ENCODE measurements at places on chromosomes 3 and 15.

- DNase-seq, result no peak
Observed at GRCh38 chr15:63050731-63051155, 8.2 kb downstream of the TPM1 start.

DNA sequence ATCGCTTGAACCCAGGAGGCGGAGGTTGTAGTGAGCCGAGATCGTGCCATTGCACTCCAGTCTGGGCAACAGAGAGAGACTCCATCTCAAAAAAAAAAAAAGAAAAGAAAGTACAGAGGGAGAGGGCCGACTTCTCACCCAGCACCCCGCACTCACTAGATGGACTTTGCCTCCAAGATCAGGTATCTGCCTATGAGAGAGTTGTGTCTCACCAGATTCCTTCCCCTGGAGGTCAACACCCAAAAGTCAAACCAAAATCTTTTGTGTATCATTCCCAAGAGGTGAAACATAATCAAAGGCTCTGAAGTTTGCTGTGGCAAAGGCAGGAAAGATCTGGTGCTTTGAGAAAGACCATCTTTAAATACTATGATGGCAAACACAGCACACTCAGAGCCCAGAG, 51.2 kb downstream of the HMCES start:
- DNase-seq, result no peak

DNA sequence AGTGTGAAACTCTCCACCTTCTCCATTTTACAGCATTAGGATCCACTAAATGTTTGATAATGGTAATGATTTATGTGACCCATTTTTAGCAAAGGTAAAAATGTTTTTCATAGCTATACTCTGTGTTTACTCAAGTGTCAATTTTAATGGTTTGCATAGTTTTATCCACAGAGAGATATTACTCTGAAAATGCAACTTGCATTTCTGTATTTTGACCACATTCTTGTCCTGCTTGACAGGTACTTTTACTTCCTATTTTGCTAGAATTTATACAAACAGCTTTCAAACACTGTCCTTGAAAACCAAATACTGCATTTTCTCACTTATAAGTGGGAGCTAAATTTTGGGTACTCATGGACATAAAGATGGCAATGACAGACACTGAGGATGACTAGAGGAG, 62.9 kb downstream of the SERPINI1 start:
- peak; percentile 42 for DNase-seq

- no peak for DNase-seq
Observed at GRCh38 chr15:38617831-38618230, 53.2 kb upstream of the RASGRP1 start.

- DNase-seq, result no peak
Observed at GRCh38 chr3:73563896-73564582, 60.7 kb downstream of the PDZRN3 start.

DNA sequence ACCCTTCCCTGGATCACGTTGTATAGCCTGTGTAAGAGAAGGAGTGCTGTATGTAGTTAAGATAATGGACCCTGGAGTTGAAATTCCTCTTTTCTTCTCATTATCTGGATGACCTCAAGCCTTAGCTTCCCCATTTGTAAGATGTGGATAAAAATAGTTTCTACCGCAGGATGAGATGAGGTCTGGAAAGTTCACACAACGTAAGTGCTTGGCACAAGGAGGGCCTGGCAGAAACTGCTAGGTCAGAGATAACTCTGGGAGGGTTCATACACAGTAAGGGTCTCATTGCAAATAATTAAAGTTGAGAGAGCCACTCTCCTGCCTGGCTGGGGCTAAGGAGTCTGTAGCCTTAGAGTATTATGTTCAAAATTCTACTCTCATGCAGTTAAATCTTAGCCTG, 214.4 kb downstream of the LRTM1 start:
- DNase-seq, result no peak

- no peak for DNase-seq
Observed at GRCh38 chr3:147654827-147655226, 245.7 kb downstream of the ZIC1 start.

DNA sequence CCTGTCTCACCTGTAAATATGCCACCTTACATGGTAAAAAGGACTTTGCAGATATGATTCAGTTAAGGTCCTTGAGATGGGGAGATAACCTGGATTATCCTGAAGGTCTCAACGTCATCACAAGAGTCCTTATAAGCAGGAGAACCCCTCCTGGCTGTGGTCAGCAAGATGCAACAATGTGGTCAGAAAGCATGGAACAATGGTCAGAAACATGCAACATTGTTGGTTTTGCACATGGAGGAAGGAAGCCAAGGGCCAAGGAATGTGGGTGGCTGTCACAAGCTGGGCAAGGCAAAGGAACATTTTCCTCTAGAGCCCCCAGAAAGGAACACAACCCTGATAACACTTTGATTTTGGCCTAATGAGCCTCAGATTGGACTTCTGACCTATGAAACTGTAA, 9.4 kb upstream of the SUMF1 start:
- no peak for DNase-seq

DNA sequence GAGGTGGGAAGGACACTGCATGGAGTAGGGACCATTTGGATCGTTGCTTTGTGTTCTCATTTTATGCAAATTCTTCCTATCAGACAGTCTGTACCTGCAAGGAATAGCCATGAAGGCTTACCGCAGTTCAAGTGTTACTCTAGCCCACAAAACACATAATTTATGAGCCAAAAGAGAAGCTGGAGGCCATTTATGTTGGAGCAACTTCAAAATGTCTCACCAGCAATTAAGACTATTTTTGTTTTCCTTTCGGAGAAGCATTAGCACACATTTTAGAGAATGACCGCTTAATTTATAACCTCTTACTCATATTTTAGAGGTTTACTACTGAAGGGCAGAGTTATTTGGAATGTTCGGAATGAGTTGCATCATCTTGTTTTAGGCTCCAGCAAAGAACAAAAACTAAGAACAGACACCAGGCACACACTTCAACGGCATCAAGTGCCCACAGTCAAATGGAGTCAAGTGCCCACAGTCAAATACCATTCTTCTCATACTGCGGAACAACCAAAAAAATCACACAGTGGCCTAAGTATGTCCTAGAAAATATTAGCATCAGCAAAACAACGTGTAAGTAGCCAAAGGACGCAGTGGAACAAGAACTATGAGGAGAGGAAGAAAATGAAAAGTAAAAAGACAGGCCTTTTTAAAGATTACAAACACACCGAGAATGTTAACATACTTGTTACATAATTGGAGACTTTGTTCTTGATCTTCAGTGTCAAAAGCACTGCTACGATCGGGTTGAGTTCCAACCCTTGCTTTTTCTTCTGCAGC, 17.5 kb upstream of the GOLGA8J start:
- no peak for DNase-seq

DNA sequence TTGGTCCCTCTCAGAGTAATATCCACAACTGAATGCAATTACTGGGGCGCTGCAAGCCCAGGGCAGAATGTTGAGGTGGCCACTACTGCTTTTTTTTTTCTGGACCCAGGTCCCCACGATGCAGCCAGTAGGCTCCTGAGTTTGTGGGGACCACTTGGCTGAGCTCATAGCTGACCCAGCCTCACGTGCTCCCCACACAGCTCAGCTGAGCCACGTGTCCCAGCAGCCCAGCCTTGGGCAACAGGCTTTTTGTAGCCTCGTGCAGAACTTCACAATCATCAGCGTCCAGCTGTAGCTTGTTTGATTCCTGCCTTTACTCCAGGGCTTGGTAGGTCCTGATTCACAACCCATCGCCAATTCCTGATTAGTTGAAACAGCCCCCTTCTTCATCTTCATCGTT, 117.3 kb downstream of the ETFA start:
- DNase-seq, result no peak

DNA sequence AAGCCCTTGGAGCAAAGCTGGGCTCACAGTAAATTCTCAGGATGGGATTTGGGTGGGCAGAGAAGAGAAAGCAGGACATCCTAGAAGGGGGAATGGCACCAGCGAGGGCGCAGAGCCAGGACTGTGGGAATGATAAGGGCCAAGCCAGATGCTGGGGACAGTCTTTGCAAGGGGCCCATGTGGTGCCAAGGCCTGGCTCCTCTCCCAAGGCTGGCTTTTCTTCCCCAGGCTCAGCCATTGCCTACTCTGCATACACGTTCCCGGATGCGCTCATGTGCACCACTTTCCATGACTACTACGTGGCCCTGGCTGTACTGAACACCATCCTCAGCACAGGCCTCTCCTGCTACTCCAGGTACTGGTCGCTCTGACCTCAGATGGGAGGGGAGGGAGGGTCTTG, 24.7 kb upstream of the KIF23 start:
- DNase-seq, result no peak

- no peak for DNase-seq
Observed at GRCh38 chr3:148318240-148318639, 379.5 kb upstream of the AGTR1 start.

GRCh38 chr3:66851894-66852613, 146.1 kb upstream of the KBTBD8 start:
- no peak for DNase-seq

- DNase-seq, result no peak
Observed at GRCh38 chr3:44265815-44266214, 24.1 kb downstream of the TOPAZ1 start.

- peak; percentile 12 for DNase-seq
Observed at GRCh38 chr3:144332868-144333267, 361.2 kb downstream of the DIPK2A start.

GRCh38 chr3:175729466-175729865, 870.3 kb downstream of the NAALADL2 start:
- no peak for DNase-seq

DNA sequence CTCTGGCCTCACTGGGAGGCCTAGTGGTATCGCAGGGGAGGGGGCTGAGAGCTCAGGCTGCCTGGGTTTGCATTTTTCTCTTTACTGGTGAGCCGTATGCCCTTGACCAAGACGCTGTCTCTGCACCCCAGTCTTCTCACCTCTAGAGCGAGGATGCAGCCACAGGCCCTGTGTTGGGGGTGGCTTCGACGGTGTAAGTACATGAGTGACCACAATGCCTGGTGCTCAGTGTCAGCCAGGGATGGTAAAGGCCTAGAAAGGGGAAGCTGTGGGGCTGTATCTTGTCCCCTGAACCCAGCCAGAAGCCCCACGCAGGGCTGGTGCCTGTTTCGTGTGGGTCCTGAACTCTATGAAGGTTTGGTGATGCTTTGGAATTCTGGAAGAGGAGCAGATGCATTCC, 19.8 kb downstream of the SYNM start:
- DNase-seq, result no peak

- DNase-seq, result no peak
Observed at GRCh38 chr3:174376346-174376745, 482.8 kb upstream of the NAALADL2 start.

DNA sequence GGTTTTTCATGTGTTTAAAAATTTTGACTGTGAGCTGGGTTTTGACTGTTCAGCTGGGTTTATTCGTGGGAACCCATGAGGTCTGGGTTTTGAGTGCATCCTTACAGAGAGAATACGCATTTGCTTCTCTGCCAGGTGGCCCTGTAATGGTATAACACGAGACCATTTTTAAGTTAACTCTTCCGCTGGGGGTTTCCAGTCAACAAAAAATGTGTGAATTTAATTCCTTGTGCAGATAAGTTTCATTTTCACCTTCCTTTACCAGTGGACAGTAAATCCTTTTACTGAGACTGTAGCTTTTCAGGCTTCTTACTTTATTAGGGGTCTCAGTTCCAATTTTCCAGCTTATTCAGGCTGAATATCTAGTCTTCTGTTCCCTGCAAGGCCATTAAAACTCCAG, 149.6 kb downstream of the OPA1 start:
- peak; percentile 73 for DNase-seq

DNA sequence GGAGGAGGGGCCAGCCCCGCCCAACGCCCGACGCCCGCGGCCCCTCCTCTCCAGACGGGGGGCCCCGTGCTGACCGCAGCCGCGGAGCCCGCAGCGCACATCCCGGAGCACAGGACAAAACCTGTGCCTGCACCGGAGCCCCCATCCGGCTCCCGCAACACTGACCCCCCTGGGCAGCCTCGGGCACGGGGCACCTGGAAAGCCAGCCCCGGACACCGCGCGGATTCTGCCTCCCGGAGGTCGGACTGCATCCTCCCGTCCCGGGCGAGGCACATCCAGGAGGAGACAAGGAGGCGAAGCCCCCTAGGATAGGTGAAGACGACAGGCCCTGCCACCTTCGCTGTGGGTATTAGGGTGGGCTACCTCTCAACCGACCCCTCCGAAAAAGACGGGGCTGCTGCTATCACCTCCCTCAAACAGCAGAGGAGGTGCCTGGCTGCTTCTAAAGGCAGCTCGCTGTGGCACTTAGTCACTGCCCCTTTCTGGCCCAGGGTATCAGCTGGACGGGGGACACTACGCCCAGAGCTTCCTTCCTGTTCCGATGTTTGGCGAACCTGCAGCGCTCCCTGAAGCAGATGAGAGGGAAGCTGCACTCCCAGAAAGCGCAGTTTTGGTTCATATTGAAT, 10.6 kb downstream of the XXYLT1 start:
- no peak for DNase-seq

- DNase-seq, result no peak
Observed at GRCh38 chr3:170523248-170523647, 62.6 kb downstream of the SLC7A14 start.

- no peak for DNase-seq
Observed at GRCh38 chr3:66195347-66195783, 25.4 kb upstream of the SLC25A26 start.

DNA sequence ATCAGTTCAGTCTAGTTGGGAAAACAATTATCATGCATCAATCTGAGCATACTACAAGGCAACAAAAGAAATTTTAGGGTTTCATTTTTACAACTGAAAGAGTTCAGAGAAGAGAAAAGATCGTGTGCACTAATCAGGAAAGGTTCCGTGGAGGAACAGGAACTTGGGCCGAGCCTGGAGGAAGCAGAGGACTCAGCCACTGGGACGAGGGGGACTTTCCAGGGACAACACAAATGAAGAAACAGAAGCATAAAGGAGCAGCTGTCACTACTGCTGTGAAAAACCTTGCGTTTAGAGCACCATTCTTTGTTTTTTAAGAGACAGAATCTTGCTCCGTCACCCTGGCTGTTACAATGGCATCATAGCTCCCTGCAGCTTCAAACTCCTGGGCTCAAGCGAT, 60.5 kb downstream of the MYO1E start:
- DNase-seq, result peak; percentile 29

GRCh38 chr3:85483986-85484385, 525.2 kb downstream of the CADM2 start:
- DNase-seq, result no peak

DNA sequence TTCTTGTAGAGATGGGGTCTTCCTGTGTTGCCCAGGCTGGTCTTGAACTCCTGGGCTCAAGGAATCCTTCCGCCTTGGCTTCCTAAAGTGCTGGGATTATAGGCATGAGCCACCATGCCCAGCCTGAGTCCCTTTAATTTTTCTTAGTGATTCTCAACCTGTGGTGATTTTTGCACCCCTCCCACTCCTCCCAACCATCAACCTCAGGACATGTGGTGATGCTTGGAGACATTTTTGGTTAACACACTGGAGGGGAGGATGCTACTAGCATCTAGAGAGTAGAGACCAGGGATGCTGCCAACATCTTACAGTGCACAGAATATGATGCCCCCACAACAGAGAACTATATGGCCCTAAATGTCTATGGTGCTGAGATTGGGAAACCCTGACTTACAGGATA, 83.0 kb upstream of the LMOD3 start:
- DNase-seq, result no peak

- DNase-seq, result no peak
Observed at GRCh38 chr3:9887480-9887879, 2.9 kb upstream of the JAGN1 start.
